ENCODE measurements at places on chromosomes 16 and 17. TPM values are rescaled to one million over a fixed set of nuclear protein-coding genes. Genes with fewer than 3 reads are reported as not detected.
A peak's percentile ranks its signal among the peaks of the same experiment; 100 is the strongest.

WFIKKN2 gene
- total RNA-seq = 0.14 TPM

MYOCD gene
- total RNA-seq = 37.6 TPM

DNA sequence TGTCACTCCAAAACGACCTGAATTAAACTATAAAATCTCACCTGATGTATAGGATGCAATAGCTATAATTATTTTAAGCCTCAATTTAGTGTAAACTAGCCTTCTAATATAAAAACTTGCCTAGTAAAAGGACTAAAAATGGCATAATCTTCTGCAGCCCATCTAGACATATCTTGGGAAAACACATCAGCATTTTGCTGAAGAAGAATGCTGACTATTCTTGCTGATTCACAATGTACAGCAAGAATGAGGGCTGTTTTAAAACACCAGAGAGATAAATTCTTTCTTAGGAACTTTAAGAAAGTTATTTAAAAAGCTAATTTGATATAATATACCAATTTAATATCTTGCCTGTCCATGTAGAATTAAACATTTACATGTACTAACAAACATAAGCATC lies 63.2 kb downstream of the SHCBP1 start:
- no peak for DNase-seq

DNA sequence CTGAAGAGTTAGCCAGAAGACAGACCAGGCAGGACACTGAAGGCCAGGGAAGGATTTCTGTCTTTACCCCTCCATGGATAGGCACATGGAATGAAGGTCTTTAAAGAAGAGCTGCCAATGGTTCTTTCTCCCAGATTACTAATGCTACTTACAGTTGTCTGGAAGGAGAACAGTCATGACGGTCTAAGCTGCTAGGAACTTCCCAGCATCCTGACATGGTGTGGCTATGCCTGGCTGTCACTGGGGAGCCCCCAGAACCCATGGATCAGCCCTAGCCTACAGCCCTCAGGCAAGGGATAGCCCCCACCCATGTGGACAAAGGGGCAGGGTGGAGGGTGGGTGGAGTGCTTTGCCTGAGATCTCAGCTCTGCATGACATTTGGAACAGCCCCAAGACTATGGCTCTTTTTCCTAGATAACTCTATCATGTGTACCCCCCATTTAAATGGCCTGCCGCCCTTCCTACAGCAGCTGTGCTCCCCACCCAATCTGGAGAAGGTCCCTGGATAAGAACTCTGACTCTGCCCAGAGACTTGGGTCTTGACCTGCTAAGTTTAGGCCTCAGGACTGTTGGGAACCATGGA lies 9.2 kb upstream of the KAT7 start:
- DNase-seq = no peak

STH gene
- total RNA-seq = not detected

- DNase-seq = peak; percentile 58
Observed at GRCh38 chr17:55555772-55556171, 44.5 kb upstream of the SMIM36 start.

DNA sequence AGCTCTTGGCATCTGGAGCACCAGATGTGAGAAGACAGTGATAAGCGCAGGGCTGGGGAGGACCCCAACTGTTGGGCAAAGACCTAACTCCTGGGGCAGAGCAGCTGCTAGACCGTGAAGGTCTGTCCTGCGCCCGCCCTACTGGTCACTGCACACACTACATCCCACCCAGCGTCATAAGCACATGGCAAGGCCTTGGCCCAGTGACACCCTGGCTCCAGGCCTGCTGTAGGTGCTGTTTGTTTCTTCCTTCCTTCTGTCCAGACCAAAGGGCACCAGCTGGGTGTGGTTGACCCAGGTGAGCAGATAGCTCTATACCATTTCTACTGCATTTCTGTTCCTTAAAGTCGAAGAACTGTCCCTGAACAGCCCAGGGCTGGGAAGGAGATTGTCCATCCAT lies 6.4 kb downstream of the TRPV3 start:
- no peak for DNase-seq

SLC16A11 gene
- 0.78 TPM for total RNA-seq

GRCh38 chr16:51002881-51003490 lies 148.1 kb downstream of the SALL1 start:
- DNase-seq = no peak

DNA sequence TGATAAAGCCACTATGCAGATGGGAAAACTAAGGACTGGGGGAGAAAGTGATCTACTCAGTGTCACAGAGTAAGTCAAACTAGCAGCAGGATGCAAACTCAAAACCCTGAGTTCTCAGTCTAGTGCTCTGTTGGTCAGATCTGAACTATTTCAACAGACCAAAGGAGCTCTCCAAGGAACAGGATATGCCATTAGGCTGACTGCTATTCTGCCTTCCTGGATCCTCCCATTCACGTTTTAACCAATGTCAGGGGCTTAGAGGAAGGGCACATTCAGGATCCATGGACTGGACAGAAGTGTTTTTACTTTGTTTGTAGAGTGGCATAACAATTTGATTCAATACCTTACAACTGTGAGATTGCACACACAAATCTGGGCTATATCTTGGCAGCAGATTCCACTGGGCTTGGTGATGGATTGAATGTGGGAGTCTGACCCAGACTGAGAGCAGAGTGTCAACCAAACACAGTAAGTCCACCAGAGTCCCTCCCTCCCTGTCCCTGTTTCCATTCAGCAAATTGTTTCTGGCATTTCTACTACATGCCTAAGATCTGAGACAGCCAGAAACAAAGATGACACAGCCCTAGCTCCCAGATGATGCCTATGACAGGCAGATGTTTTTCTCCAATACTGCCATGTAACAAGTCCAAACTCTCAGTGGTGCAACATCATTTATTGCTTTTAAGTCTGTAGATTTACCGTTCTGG lies 337.8 kb upstream of the CDH5 start:
- no peak for DNase-seq

CYBA gene
- 63.7 TPM for total RNA-seq

C17orf78 gene
- not detected for total RNA-seq

GRCh38 chr17:32483451-32484019 lies 3.3 kb upstream of the CDK5R1 start:
- peak; percentile 92 for DNase-seq

TP53TG3B gene
- not detected for total RNA-seq

DNA sequence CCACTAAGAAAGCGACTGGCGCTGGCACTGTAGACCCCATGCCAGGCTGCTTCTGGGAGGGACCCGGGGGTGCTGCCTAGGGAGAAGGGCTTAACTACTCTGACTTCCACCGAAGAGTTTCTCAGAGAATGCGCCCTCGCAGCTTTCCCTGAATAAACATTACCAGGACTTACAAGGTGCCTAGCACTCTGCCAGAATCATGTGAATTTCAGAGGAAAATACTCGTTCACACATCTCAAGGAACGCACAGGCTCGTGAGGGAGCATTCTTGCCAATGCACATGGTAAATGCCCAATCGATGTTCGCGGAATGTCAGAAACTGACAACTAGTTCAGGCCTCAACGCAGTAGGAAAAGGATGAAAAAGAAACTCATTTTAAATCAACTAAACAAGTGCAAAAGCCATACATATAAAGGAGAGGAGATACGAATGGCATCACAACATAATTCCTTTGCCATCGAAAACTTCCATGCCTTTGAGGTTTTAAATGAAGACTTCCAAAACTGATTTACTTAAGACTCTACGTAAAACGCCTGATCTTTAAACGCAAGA lies 999 bp downstream of the CMC2 start:
- DNase-seq = no peak

TNFRSF12A gene
- 42.8 TPM for total RNA-seq

- DNase-seq = no peak
Observed at GRCh38 chr16:23527961-23528643, 17.8 kb upstream of the GGA2 start.

- no peak for DNase-seq
Observed at GRCh38 chr17:80825471-80826345, 165.9 kb upstream of the CHMP6 start.

DNA sequence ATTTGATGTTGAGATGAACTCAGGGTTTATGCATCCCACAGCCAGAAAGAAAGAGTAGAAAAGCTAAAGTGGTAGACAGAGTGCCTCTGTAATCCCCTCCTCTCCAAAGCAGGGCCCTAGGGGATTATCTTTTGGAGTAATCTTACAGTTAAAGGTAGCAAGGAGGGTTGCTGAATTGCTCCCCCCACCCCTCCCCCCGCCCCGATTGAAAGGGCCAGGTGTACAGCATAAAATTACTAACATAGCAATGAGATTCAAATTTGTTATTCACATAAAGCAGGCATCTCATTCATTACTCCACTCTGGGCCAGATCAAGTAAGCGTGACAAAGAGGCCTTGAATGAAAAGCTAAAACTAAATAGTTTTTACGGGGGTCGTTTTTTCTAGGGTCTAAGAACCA lies 72.7 kb downstream of the STH start:
- no peak for DNase-seq

GRCh38 chr17:708132-708531 lies 6.5 kb downstream of the VPS53 start:
- DNase-seq = no peak

- DNase-seq = no peak
Observed at GRCh38 chr17:17698371-17698770, 17.1 kb downstream of the RAI1 start.

- DNase-seq = peak; percentile 69
Observed at GRCh38 chr16:1779741-1780676, 2.4 kb downstream of the SPSB3 start.

DNA sequence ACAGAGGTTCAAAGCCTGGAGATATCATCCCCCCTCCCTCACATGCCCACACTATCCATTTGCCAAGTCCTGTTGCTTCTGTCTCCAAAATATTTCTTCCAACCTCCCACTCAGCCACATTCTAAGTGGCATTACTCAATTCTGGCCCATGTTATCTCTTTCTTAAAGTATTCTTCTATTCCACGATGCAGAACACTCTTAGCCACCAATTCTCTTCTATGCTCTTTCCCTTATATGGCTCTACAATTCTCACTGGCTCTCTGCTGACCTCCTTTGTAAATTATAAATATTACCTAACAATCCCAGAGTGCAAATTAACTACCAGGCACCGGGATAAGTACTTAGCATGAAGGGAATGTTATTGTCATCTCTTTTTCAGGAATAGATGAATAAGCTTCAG lies 82.4 kb downstream of the KCNJ2 start:
- no peak for DNase-seq

DNA sequence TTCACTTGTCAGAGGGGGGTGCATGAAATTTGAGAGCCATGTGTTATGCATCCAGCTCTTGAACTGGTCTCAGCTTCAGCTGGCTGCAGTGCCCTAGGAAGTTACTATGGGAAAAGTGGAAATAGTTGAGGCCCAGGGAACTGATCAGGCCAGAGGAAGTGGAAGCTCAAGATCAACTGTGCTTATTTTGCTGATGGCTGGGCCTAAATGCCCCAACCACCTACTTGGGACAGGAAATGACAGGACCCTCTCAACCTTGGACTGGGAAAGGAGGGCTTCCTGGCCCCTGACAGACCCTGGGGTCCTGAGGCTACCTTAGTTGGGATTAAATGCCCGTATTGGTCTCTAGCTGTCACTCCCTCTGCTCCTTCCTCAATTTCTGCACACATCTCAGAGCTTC lies 1.2 kb upstream of the TAOK2 start:
- DNase-seq = no peak

PIK3R5 gene
- 2.8 TPM for total RNA-seq

- DNase-seq = no peak
Observed at GRCh38 chr16:11797957-11798299, 870 bp upstream of the ZC3H7A start.

DNA sequence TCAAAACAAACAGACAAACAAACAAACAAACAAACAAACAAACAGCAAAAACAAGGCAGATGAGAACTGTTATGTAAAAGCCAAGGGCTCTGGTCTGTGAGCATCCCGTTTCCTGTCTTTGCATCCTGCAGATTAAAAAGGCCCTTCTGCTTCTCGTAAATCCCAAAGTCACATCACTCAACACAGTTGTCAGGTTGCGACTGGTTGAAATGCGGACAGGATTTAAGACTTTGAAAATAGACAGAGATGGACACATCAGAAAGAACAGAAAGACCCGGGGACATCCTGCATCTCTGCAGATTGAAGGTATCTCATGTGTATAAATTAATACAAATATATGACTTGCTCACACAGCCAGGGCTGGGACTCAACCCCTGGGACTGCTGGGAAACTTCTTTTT lies 18.2 kb upstream of the TMC7 start:
- DNase-seq = no peak

GRCh38 chr17:82151106-82151957 lies 53.3 kb upstream of the FASN start:
- no peak for DNase-seq

GRCh38 chr17:57104461-57105175 lies 19.6 kb downstream of the AKAP1 start:
- no peak for DNase-seq

DNA sequence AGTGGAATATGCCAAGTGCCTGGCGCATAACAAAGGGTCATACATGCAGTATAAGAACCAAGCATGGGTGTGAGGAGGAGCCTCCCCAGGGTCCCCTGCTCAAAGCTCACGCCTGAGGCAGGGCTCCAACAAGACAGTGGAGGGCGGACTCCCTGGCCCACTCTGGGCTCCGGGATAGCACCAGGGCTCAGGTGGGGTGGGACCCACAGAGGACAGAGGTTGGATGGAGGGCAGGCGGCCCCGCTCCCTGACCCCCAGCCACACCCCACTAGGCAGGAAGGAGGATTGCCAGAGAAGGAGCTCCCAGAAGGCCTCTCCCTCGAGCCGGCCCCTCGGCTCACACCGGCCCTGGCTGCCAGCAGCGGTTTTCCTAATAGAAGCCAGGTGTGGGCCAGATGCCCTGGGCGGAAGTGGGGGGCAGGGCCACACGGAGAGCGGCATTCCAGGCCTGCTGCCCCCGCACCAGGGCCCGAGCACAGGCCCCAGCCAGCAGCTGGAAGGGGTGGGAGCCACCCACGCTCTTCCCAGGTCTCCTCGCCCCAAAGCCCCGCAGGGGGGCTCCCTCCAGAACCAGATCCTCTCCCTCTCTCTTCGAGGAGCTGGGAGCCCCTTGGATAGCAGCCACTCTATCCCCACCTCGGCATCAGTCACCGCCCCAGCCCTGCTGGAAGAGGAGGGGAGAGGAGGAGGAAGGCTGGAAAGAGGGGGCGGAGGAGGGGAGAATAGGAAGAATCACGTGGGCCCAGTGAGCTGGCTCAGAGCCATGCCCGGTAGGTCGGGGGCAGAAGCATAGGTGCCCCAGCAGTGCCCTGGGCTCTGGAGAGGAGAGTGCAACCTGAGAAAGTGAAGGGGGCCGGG lies 21.0 kb downstream of the VASN start:
- DNase-seq = peak; percentile 66

GRCh38 chr16:71542377-71542776 lies 16.2 kb downstream of the CHST4 start:
- no peak for DNase-seq

ACADVL gene
- total RNA-seq = 2,192 TPM
